M059J (cell line): ENCODE measurements at places on chromosomes 1 and 21. TPM values are rescaled to one million over a fixed set of nuclear protein-coding genes. Genes with fewer than 3 reads are reported as not detected.

The MPZ gene
- total RNA-seq = 0.62 and 0.89 TPM in 2 replicates

The ATXN7L2 gene
- total RNA-seq = 2.4 and 5.0 TPM in 2 replicates

The L1TD1 gene
- total RNA-seq = not detected in 2 replicates

The TXNIP gene
- 651 and 749 TPM in 2 replicates for total RNA-seq

DNA sequence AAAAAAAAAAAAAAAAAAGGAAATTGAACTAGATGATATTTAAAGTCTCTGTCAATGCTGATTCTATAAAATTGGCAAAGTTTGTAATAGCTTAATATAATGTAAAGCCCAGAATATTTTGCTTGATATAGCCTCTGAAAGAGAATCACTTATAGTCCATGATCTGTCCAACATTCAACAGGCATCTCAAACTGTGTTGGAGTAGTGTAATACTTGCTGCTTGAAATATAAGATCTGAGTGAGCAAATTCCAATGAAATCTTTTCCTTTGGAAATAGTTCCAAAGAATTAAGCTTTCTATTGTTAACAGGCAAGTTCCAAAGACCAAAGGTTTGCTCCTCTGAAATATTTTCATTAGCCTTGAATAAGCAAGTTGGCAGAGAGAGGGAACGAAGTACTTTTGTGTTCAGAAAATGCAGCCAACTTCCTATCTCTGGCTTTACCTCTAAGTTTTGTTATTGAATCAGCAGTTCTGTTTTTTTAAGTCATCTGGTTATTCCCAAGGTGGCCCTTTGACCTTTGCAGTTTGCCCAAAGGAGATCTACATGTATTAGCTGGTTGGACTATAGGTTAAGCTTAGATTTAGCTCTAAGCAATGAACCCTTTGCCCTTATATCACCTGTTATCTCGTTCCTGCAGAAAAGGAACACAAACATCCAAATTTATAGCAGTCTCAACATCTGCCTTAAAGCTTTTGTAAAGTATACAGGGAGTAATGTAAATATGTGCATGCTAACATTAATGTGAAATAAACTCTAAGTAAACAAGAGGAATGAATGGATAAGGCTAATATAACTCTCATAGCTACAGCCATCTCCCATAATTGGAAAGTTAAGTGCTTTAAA is 24.4 kb upstream of the CEP350 start:
- DNase-seq = no peak

DNA sequence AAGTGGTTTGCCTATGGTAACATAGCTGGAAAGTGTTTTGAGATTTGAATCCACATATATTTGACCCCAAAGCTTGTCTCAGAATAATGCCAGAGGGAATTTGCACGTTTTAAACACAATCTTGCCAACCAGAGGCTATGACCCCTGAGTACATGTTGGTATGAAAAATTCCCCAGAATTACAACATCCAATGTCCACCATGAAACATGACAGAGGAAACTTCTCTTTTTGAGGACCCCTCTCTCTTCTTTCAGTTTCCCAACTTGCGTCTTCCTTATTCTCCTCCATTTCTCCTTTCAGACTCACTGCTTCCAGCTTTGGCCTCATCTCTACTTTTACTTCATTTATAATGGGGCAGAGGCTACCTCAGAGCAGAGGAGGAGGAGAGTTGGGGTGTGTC is 5.5 kb upstream of the KCNJ9 start:
- DNase-seq = no peak

DNA sequence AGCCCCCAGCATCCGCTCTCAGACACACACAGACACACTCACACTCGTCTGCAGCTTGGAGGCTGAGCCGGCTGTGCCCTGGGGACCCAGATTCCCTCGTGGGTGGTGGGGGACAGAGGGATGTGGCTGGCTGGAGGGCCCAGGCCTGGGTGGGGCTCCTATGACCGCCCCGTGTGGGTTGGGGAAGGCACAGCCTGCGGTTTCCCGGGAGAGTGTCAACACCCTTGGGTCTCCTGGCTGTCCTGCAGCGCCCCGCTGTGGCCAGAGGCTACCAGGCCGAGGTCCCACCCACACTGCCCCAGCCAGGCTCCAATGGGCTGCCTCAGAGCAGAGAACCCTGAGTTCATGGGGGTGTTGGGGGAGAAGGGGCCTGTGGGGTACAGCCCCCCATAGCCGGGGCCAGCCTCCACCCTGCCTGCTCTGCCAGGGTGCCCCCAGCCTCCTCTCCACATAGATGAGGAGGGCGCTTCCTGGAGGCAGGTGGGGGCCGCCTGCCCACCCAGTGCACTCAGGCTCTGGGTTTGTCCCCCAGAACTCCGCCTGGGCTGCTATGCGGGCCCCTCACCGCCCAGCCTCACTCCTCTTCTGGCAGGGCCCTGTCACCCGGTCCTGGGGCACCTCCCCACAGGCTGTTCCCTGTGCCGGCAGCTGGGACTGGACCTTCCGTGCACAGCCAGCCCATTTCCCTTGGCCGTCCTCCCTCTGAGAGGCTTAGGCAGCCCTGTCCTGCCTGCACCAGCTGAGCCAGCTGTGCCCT is at the start of gene TTC34:
Gene TTC34 (minus strand): TSS at position 159 of the 757 bp plus-strand sequence. CDS start 866 bp downstream, outside the sequence.
- peak; percentile 34 for DNase-seq

DNA sequence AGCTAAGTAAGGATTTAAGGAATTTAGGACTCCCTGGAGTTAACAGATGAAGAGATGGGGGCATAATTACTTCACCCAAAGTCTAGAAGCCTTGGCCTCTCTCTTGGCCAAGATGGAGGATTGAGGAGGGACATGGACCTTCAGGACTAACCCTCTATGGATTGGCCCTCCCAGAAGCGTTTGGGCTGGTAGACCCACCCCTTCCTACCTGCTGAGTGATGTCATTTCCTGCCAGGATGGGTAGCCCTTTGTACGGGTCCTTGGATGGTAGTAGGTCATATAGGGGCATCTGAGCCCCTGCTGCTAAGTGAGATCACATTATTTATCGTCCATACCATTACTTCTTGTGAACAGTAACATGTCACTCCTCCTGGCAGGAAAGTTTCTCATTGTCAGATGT is 17.7 kb downstream of the LURAP1 start:
- no peak for DNase-seq

DNA sequence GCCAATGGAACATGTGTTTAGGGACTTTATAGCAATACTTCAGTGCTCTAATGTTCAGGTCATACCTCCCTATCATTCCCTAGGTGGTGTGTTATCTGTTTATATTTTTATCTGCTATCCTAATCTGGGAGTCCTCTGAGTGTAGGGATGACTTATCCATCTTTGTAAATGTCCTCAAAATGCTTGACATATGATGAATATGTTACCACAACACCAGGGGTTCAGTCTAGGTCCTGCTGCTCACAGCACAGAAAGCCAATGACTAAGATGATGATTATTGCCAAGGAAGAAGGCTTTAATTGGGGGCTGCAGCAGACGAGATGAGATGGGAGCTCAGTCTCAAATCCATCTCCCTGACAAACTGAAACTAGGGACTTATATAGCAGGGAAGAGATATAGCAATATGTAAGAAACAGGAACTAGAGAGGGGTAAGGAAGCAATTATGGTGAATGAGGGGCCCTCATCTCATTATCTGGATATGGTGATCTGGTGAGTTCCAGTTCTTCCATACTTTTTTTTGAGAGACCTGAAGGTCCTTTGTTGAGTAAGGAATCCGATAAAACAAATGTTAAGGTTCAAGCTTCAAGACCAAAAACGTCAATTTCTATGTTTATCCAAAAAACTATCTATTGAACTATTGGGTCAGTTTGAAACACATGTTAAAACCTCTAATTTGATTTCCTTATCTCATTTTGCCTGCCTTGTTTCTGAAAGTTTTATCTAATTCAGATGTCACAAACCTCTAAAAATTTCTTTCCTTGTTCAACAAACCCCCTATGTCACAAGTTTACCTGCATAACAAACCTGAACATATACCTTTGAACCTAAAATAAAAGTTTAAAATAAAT is 256.7 kb upstream of the CACYBP start:
- peak; percentile 43 for DNase-seq

DNA sequence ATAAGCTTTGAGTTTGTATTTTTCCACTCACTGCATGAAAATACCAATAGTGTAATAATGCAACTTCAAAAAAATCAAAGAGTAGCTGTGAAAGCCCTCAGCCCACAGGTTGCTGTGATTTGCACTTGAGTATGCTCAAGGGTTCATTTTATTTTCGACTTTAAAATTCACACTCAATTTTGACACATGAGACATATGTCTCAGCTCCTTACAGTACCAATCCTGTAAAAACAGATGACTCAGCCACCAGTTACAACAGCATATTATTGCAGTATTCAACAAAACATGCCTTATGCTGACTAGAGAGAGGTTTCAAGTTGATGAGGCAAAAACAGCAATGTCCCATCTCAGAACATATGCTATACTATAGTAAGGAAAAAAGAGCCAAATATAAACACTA is 66.1 kb downstream of the CYYR1 start:
- DNase-seq = peak; percentile 5

DNA sequence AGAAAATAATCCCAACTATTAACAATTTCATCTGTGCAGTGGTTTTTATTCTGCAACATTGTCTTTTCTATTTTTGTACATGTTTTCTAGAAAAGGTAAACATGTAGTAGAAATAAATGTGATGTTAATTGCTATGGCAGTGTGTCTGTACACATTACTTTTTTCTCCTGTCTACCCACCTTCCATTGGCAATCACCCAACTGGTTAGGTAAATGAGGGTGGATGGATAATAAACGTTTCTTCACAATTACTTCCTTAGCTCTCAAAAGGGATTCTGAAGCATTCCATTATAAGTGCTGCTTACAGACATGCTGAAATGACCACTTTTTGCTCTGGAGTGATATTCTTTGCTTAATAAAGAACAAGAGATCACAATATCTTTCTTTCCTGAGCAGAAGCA is 61.4 kb downstream of the MAGI3 start:
- DNase-seq = no peak

GRCh38 chr1:202104073-202104472 is 18.6 kb upstream of the GPR37L1 start:
- DNase-seq = no peak

DNA sequence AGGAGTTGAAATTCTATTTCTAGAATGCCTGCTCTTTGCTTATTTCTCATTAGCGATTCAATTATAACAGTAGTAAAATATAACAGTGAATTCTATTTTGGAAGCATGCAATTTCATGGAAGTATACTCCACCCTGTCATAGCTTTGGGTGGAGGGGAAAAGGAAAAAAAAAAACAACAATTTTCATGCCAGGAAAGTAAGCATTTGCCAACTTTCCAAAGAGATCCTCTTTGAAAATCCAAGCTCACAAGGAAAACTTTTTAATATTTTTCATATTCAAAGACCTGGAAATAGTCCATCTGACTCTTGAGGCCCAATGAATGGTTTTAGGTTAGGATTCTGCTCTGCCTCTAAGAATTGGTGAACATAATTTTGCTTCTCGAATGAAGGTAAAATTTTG is 134.5 kb downstream of the PTPN14 start:
- no peak for DNase-seq

GRCh38 chr1:66050633-66051032 is 257.9 kb downstream of the PDE4B start:
- no peak for DNase-seq

DNA sequence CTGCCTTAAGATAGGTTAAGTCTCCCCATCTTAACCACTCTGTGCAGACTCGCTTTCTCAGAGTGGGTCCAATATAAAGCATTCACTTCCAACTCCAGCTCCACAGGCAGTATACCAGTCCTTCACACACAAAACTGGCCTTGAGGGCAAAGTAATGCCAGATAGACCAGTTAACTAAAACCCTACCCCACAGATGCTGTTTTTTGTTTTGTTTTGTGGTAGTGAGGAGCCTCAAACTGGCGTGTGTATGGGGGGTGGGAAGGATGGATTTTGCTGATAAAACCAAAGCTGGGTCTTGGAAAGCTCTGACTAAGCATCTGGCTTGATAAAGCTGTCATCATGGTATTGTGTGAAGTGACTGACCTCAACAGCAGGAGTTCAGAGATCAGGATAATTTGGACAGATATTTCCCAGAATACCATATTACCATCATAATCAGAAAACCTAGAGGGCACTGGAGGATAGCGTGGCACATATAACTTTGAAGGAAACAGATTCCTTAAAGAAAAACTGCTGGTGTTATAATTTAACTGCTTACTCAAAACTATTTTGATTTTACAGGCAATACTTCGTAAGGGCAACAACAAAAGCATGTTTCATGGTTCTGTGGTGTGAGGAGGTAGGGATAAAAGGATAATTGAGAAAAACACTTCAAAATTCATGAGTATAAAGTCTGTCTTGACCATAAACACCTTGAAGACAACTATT is 29.6 kb upstream of the CPLANE2 start:
- DNase-seq = peak; percentile 72

- DNase-seq = no peak
Observed at GRCh38 chr1:16921391-16922185, at the start of gene CROCC. Gene CROCC, plus strand, starts transcription at chr1:16921931. Its CDS starts 88 bp downstream, at chr1:16922019.

DNA sequence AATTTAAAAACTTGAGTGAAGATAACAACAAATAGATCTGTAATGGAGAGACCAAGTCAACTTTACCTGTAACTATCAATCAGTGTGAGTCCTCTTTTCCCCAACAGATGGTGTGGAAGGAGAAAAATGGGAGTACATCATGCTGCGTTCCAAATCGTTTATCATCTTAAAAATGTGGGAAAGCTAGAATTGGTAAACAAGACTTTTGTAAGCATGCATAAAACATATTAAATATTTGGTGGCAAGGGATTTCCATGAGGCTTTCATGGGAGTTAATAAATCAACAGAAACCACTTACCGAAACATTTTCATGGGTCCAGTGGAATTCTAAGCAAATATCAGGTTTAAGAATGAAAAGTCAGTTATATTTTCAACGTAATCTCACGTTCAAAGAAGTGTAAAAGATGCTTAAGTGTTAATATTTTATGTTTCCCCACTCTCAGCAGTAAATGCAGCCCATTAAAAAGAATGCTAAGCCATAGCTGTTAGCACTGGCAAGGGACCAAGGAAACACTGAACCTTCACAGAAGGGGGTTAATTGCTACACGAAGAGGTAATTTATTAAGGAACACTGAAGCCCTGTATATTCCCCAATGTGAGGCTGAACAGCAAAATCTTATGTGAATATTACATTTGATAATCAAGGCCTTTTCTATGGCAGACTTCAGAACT is 117.0 kb downstream of the ZC3H11B start:
- DNase-seq = no peak

GRCh38 chr1:63738772-63739171 is 35.0 kb upstream of the ROR1 start:
- DNase-seq = no peak

DNA sequence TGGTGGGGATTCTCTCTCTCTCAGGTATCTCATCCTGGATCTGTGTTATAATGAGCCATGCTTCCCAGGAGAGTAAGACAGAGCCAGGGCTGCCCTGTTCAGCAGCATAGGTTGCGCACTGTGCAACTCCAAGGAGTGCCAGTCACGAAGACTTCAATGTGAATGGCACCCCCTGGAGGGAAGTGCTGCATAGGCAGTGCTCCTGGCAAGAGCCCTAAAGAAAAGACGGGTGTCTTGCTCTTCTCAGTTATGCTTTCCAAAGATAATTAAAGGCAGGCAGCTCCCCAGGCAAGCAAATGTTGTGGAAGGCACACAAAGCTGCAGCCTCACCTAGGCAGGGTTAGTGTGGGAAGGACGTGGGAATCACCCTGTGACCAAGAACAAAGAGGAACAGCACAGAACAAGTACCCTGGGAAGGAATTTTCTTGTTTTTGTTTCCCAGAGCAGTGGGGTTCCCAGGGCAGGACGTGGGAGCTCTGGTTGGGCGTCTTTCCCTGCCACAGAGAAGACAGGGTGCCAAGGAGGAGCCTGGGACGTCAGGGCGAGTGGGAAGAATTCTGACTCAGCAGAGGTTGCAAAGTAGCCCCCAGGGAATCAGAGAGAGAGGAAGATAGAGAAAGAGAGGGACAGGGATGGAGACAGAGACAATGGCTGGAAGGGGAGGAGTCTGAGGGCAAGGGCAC is 120.9 kb downstream of the KCNN3 start:
- DNase-seq = peak; percentile 33

GRCh38 chr1:203216274-203217138 is 13.0 kb downstream of the CHIT1 start:
- peak; percentile 58 for DNase-seq

- no peak for DNase-seq
Observed at GRCh38 chr1:15068997-15069396, 84.5 kb upstream of the TMEM51 start.
